ENCODE measurements at places on chromosomes 12 and 14. TPM values are rescaled to one million over a fixed set of nuclear protein-coding genes. Genes with fewer than 3 reads are reported as not detected.

The RPS6KL1 gene
- total RNA-seq, result 2.2 TPM

The SYNDIG1L gene
- not detected for total RNA-seq

The IL31 gene
- not detected for total RNA-seq

The IFI27L2 gene
- total RNA-seq, result 94.1 TPM

The TMEM63C gene
- total RNA-seq, result not detected

The HOXC4 gene
- total RNA-seq, result 1.6 TPM

The TIMM9 gene
- 22.9 TPM for total RNA-seq

The TBPL2 gene
- not detected for total RNA-seq

The KRT78 gene
- total RNA-seq, result not detected

The EGLN3 gene
- 0.64 TPM for total RNA-seq

The SERPINA5 gene
- total RNA-seq, result not detected

The TFCP2 gene
- total RNA-seq, result 7.8 TPM
